ENCODE measurements at places on chromosomes 2 and 18.

GRCh38 chr18:79926306-79926705 lies 25.1 kb downstream of the SLC66A2 start:
- no peak for DNase-seq

- DNase-seq, result no peak
Observed at GRCh38 chr2:231660860-231661259, 47.5 kb upstream of the PTMA start.

GRCh38 chr18:2917259-2918047 lies 70.6 kb downstream of the EMILIN2 start:
- DNase-seq, result no peak

DNA sequence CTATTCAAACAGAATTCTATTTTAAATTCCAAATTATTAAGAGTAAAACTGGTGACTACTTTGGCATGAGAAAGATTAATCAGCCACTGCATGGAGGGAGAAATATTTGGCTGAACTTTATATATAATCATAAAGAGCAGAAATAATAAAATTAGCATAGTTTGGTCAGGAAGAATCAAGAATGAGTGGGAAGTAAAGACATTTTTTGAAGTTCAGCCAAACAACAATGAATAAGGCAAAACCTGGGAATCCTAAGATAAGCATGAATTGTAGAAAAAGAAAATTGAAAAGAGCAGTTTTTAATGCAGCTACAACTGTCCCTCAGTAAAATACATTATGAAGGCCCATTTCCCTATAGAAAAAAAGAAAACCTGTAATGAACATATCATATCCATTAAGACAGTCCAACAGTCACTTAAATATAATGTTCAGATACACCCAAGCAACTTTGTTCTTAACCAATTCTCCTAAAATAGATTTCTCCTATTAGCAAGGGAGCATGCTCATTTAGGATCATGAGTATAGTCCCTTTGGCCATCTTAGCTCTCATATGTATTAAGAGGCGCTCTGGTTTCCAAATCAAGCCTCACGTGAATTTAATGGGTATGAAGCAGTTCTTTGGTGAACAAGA lies 6.5 kb downstream of the TMEM17 start:
- no peak for DNase-seq

- DNase-seq, result no peak
Observed at GRCh38 chr2:88483200-88483599, 30.7 kb upstream of the FOXI3 start.

GRCh38 chr18:74399091-74399887 lies 57.8 kb downstream of the DIPK1C start:
- DNase-seq, result no peak

GRCh38 chr18:51514128-51514527 lies 316.6 kb upstream of the MEX3C start:
- no peak for DNase-seq

DNA sequence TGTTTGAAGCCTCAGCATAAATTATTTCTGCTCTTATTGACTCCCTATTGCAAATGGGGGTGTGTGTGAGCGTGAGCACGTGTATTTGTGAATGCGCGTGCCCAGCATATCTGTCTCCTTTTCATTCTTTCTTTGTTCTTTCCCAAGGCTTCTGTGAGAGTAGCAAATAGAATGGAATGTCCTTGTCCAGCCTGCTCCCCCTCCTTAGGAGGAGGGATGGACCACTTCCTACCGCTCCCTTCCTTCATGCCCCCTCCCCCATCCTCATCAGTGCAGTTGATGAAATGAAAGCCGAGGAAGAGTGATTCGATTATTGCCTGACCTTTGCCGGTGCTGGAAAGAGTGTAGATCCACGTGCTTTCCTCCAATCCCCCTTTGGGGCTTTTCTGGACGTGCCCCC lies 102.0 kb downstream of the CPO start:
- no peak for DNase-seq

DNA sequence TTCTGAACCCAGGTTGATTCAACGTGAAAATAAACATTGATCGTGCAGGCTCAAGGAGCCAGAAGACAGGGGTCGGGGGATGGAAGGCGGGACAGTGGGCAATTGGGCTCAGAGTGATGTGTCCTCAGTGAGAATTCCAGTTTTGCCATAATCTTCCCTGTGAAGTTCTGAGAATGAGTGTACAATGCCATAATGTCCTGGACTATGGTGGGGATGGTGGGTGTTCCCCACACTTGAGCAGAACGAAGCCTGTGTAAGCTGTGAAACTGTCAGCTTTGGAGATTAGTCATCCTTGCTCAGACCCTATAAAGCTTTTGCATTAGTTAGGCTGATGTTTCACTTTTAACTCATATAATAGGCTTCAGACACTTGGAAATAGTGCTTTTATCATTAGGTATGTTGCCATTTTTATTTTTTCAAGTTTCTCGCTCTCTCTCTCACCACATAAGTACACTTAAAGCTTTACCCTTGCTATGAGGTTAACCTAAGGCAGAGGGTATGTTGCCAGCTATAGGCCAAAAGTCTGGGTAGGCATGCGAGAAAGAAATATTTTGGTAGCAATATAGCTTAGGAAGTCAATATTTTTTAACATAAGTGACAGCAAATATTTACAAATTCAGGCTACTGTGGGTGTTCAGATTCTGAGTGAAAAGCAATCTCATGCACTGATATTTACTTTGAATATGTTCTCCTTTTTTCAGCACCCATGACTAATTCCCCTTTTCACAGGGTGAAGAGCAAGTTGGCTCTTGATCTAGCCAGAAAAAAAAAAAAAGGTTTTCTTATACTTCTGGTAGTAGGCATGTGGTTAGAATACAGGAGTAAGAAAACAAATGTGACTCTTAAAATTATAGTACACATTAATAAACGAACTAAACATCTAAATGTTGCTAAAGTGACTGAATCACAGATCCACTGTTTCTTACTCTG lies 47.2 kb downstream of the CDC42EP3 start:
- no peak for DNase-seq

- DNase-seq, result no peak
Observed at GRCh38 chr2:200406379-200406778, 99.9 kb downstream of the SPATS2L start.

GRCh38 chr2:231643495-231643888 lies 50.8 kb downstream of the TEX44 start:
- no peak for DNase-seq

DNA sequence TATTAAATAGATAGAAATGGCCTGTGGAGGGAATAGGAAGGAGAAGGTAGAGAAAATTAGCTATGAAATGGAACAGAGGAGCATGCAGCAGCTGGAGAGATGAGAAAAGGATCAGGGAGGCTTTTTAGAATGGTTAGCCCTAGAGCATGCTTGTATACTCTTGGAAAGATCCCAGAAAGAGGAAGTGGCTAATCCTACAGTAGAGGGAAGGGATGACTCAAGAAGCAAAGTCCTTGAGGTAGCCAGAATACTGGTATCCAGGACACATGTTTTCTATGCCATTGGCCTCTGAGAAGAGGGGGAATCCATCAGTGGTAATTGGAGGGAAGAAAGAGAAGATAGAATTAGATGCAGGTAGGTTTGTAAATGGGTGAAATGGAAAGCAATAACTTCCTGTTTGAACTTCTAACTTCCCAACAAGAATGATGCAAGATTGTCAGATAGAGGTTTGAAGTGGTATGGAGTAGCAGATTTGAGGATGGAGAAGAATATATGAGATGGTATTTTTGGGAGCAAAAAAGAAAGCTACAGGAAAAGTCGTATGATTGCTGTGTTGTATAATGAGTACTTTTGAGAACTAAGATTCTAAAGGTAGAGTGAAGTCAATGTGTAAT lies 17.1 kb upstream of the OSBPL6 start:
- DNase-seq, result no peak

- no peak for DNase-seq
Observed at GRCh38 chr2:75375646-75376582, 176.6 kb upstream of the TACR1 start.

GRCh38 chr2:157447031-157447430 lies 3.1 kb upstream of the CYTIP start:
- DNase-seq, result no peak

GRCh38 chr2:96403481-96403880 lies 67.9 kb downstream of the NCAPH start:
- no peak for DNase-seq

GRCh38 chr2:3597567-3597966 lies 2.7 kb downstream of the COLEC11 start:
- DNase-seq, result no peak

DNA sequence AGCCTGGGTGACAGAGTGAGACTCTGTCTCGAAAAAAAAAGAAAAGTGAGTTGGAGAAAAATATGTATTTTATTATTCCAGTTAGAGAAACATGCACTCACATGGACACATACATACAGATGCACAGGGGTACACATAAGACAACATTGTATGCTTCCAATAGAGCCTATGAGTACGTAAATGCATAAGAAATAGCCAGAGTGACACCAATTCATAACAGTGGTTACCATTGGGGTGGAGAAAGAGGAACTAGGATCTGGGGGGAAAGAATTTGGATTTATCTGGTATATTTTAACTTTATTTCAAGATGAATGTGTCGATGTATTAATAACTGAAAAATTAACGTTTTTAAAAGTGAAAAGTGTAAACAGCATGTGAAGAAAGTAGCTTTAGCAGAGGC lies 16.1 kb downstream of the IL36A start:
- no peak for DNase-seq

GRCh38 chr2:24021122-24021998 lies 11.5 kb downstream of the MFSD2B start:
- DNase-seq, result no peak

GRCh38 chr2:26456440-26457250 lies 21.3 kb downstream of the OTOF start:
- DNase-seq, result no peak

GRCh38 chr2:201444746-201445465 lies 6.4 kb downstream of the TRAK2 start:
- no peak for DNase-seq

- no peak for DNase-seq
Observed at GRCh38 chr18:43664487-43665008, 387.3 kb upstream of the SYT4 start.

GRCh38 chr2:46471697-46472096 lies 7.7 kb upstream of the TMEM247 start:
- no peak for DNase-seq

- DNase-seq, result no peak
Observed at GRCh38 chr18:25360301-25360899, 8.4 kb upstream of the ZNF521 start.

- no peak for DNase-seq
Observed at GRCh38 chr2:19141234-19142004, 217.0 kb downstream of the OSR1 start.

GRCh38 chr18:80200171-80200931 lies 47.0 kb downstream of the PARD6G start:
- no peak for DNase-seq

- no peak for DNase-seq
Observed at GRCh38 chr2:53737091-53737490, 30.5 kb upstream of the CHAC2 start.

DNA sequence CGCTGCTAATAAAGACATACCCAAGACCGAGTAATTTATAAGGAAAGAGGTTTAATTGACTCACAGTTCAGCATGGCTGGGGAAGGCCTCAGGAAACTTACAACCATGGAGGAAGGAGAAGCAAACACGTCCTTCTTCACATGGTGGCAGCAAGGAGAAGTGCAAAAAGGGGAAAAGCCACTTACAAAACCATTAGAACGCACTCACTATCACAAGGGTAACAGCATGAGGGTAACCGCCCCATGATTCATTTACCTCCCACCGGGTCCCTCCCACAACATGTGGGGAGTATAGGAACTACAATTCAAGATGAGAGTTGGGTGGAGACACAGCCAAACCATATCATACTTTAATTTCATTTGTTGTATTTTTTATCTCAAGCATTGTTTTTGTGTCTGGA lies 67.5 kb downstream of the ATP9B start:
- DNase-seq, result no peak

GRCh38 chr2:240479111-240479501 lies 43.6 kb downstream of the GPC1 start:
- no peak for DNase-seq

DNA sequence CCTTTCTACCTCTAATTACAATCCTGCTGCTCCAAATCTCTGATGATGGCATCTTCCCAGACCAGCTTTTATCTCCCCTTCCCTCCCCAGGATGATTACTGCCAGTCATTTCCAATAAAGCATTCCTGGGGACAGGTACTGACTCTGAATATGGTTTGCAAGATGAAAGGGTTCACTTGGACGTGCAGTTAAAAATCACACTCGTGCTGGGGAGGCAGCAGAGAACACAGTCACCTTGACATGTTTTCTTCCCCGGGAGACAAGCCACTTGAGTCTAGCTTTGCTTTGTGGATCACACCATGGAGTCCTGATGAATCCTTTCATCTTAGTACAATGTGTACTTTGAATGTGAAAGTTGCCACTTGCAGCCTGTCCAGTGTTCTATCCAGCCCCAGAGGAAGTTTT lies 175.0 kb downstream of the ALPK2 start:
- DNase-seq, result no peak

DNA sequence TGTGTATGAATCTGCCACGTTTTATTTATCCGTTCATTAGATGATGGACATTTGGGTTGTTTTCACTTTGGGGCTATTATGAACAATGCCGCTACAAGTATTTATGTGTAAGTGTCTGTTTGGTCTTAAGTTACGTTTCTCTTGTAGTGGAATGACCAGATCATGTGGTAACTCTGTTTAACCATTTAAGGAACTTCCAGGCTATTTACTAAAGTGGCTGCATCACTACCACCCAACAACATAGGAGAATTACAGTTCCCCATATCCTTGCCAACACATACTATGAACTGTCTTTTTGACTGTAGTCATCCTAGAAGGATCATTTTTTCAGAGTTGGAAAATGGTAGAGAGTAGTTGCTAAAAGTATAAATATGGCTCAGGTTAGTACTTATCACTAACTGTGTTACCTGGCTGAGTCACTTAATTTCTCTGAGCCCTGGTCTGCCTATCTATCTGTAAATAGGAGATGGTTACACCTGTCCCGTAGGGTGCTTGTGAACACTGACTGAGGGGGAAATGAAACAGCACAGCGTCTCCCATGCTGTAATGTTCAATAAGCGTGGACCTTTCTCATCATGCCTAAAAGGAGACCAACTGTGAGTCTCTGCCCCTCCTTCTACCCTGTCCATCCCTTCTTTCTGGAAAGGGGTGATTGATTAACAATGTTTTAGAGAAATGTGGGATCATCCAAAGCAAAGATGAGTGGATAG lies 103.1 kb downstream of the SH3RF3 start:
- DNase-seq, result no peak

DNA sequence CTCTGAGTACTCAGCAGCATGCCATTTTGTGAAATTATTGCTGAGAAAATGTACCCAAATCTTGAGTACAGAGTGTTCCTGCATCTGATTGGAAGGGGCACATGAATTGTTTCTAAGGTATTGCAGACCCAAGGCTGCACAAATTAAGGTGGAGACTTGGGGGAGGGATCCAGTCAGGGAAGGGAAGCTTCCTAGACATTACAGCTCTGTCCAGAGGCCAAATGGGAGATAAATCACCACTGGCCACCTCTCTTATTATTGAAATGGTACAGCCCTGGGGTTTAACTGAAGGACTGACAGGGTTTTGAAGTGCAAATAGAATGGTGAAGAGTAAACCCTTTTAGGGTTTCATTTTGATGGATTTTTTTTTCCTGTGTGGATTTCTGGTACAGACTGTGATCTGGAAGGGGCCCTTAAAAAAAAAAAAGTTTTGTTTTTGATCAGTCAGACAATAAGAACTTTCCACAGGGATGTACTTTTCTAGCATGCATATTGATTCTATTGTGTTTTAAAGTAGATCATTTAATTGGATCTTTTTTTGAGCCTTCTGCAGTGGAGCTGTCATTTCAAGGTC lies 119.4 kb downstream of the GREB1L start:
- DNase-seq, result no peak
